HFFc6 (cell line): ENCODE measurements at places on chromosomes 11 and 22.

- no peak for DNase-seq
Measured at GRCh38 chr11:121890946-121891515, 225.0 kb downstream of the BLID start.

DNA sequence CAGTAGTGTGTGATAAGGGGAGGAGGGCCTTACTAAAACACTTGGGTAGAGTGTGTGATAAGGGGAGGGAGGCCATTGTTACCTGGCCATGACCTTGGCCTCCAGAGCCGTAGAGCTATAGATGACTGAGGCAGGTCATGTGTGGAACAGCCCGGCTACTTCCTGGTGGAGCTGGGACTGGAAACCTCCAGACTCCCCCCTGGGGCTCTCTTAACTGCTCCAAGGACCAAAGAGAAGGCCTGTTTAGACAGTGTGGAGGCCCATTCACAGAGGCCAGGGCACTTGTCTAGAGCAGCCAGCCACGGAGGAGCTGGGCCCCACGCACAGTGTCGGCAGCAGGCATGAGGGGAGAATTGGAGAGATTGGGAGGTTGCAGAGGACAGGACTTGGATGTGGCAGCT lies 12.5 kb upstream of the MICALL1 start:
- no peak for DNase-seq

- DNase-seq: peak; percentile 64
Measured at GRCh38 chr11:35282221-35282882, 137.0 kb downstream of the SLC1A2 start.

GRCh38 chr11:64247729-64248531 lies 1.2 kb upstream of the PPP1R14B start:
- DNase-seq: no peak

GRCh38 chr11:21414953-21415352 lies 745.6 kb downstream of the NELL1 start:
- DNase-seq: no peak

- peak; percentile 80 for DNase-seq
Measured at GRCh38 chr11:27241311-27242122, 121.5 kb downstream of the CCDC34 start.

DNA sequence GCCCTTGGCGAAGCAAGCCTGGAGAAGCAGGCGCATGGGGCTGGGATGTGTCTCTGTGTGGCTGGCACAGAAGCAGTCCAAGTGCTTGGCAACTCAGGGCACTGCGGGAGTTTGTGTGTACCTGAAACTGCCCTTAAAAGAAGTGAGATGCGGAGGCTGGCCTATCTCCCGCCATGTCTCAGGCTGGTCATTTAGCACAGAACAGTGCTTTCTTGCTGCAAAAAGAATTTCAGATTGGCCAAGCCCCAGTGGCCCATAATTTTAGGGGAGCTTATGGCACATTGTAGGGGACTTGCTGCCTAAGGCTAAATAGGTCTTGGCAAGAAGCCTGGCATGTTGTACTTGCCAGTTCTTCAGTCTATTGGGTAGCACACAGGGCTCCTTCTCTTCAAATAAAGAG lies 16.4 kb downstream of the EHF start:
- no peak for DNase-seq

- DNase-seq: no peak
Measured at GRCh38 chr11:130146796-130147195, 12.8 kb upstream of the ST14 start.

GRCh38 chr11:94922321-94923003 lies 50.9 kb downstream of the CWC15 start:
- no peak for DNase-seq

GRCh38 chr11:36411202-36411640 lies 98.9 kb downstream of the TRAF6 start:
- DNase-seq: no peak

DNA sequence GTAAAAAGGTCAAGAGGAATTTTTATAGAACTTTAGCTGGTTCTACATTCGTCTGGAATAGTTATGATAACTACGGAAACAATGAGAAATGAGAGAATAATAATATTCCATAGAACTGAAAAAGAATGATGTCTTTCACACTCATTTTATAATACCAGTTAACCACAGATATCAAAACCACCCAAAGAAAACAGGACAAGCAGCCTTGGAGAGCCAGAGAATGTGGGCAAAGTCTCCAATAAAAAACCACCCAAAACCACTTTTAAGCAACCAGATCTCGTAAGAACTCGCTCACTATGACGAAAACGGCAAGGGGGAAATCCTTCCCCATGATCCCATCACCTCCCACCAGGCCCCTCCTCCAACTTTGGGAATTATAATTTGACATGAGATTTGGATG lies 60.8 kb downstream of the ARHGAP32 start:
- no peak for DNase-seq

DNA sequence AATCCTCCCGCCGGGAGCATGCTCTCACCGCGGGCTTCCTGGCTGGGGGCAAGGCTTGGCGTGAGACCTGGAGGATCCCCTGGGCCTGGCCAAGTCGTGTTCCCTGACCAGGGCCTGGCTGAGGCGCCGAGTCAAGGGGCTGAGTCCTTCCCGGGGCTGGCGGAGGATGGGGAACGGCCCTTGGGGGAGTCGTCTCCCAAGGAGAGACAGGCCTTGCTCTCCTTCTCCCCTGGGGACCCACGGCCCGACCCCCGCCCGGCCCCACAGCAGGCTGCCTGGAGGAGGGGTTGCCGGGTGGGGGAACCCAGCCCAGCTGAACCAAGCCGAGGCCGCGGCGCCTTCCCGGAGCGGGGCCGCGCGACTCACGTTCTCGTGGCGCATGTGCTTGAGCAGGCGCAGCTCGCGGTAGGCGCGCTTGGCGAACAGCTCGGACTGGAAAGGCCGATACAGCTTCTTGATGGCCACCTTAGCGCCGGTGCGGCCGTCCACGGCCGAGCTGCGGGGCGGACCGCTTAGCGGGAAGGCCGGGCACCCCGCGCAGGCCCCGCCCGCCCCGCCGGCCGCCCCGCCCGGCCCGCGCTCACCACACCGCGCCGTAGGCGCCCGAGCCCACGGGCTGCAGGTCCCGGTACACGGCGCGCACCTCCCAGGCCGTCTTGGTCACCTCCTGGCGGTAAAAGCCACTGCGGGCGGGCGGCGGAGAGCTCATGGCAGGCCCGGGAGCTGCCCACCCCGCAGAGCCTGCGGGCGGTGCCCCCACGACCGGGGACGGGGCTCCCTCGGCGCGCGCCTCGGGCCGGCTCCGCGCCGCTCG lies 475 bp downstream of the MAPK12 start:
- DNase-seq: peak; percentile 49

GRCh38 chr22:20186871-20187546 lies 36.2 kb upstream of the CCDC188 start:
- DNase-seq: no peak

DNA sequence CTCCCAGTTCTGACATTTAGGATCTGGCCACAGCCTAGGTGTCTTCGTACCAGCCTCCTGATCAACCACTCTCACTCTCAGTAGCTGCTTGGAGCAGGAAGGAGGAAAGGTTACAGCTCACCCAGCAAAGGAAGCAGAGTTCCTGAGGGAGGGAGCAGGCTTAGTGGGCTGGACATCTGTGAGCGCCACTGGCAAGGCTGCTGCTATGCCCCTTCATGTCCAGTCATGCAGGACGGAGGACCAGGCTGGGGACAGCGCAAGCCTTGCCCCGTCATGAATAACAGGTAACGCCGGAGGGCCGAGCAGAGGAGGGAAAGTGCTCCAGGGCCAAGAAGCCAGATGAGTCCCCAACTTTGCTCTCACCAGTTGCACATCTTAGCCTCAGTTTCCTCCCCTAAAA lies 25.8 kb downstream of the TPST2 start:
- no peak for DNase-seq

- peak; percentile 72 for DNase-seq
Measured at GRCh38 chr11:95089620-95090542, at the start of gene ENDOD1. TSS of gene ENDOD1 (plus strand) at chr11:95089846. CDS start at chr11:95089928, 82 bp downstream.

DNA sequence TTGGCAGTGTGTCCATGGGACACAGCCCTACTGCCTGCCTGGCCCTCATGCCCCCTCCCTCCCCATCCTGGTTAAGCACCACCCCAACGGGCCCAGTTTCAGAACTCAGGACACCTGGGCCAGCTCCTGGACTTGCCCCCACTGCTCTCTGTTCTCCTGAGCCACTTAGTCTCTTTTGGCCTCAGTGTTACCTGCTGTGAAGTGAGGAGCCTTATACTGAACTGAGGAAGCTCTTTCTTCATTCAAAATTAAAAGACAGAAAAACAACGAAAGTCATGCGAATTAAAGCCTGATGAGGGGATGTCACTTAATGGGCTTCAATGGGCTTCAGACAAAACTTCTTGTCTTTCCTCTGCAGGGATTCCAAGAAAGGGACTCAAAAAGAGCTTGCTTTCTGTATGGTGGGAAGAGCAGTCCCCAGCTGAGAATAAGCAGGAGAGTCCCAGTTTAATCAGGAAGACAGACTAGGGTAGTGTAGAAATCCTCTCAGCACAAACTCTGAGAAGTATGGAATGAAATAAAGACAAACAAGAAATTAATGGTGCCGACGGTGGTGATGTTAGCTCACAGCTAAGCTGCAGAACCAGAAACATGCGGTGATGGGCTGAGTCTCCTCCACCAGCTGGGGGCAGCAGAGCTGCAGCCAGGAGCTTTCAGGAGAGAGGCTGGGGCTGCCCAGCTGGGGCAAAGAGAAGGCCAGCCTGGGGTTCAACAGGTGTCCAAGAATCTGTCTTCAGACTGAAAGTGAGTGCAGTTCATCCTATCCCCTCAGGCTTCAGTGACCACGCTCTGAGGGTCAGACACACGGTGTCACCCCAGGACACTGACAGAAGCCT lies 101.0 kb downstream of the GGTLC2 start:
- DNase-seq: peak; percentile 11

DNA sequence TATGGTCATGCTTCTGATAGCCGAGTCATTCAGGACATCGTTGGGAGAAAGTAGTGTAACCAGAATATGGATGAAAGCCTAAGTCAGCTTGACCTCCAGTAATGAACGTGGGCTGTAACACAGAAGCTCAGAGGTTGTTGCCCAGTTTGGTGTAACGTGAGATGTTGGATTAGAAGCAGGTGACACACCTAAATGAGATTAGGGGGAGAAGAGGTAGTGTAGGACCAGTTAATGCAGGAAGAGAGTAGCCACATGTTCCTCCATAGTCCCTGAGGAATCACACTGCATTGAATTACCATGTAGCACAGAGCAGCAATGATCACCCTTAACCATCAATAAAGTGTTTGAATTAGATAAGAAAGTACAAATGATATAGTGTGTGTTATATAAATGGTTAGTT lies 20.4 kb downstream of the FBXO7 start:
- no peak for DNase-seq

GRCh38 chr11:72682858-72683243 lies 8.6 kb upstream of the PDE2A start:
- no peak for DNase-seq

DNA sequence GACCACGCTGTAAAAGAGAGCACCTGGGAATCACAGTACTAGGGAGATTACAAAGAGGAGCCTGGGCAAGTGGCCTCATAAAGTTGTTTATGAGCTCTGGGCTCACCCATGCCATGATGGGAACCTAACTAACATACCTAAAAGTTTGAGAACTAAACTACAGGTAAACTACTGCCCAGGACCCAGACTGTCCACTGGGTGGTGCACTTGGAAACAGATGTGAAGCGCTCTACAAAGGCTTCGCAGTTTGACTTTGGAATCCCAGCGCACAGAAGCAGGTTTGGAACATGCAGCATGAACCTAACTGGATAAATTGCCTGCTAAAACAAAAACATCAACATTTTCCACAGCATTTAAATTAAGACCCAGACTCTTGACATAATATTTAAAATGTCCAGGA lies 418.6 kb downstream of the FAM181B start:
- no peak for DNase-seq

- peak; percentile 35 for DNase-seq
Measured at GRCh38 chr11:103525069-103525468, 415.8 kb downstream of the DYNC2H1 start.

GRCh38 chr22:24146791-24147353 lies 34.4 kb upstream of the SUSD2 start:
- peak; percentile 58 for DNase-seq

- peak; percentile 94 for DNase-seq
Measured at GRCh38 chr11:69644071-69644961, 3.4 kb downstream of the CCND1 start.

DNA sequence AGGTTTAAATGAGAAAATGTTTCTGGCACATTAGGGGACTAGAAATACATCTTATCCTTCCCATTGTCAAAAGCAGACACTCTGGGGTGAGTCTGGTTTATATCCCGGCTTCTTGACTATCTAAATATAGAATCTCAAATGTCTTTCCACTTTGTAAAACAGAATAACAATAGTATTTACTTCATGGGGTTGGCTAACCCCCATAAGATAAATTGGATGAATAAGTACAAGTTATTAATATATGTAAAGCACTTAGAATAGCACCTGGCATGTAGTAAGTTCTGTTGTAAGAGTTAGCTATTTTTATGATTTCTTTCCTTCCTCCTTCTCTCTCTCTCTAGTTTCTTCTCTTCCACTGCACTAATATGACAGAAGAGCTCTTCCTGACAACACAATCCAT lies 499.1 kb downstream of the INSC start:
- no peak for DNase-seq

DNA sequence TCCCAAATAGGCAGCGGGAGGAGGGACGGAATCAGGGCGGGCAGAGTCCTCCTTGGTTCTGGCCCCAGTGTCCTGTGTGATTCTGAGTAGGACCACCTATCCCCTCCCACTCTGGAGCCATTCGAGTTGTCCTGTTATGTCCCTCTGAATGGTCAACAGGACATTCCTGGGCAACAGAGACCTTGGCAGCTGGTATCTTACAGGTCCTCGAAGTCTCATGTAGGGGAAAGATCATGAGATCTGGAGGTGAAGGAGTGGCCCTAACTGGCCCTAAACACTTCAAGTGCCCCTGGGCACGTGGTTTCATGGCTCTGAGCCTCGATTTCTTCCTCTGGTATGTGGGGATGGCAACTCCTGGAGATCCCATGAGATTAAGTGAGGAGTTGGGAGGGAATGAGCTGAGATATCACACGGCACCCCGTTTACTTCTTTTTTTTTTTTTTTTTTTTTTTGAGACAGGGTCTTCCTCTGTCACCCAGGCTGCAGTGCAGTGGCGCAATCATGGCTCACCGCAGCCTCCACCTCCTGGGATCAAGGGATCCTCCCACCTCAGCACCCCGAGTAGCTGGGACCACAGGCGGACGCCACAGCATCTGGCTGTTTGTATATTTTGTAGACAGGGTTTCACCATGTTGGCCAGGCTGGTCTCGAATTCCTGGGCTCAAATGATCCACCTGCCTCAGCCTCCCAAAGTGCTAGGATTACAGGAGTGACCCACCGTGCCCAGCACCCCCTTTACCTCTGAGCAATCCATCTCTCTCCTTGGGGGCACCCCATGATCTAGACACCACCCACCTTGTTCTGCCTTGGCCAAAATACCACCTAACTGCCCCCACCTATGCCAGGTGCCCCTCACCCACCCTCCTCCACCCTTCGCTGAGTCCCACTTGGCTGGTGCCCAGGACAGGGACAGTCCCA lies 6.8 kb downstream of the LIF start:
- DNase-seq: no peak
